ENCODE measurements at places on chromosomes 2 and 18. TPM values are rescaled to one million over a fixed set of nuclear protein-coding genes. Genes with fewer than 3 reads are reported as not detected.

TM4SF20 gene
- total RNA-seq: not detected

SIGLEC15 gene
- 0.26 TPM for total RNA-seq

GTF2A1L gene
- not detected for total RNA-seq

IL1B gene
- total RNA-seq: 1.2 TPM

SGO2 gene
- total RNA-seq: 1.7 TPM

ZNF804A gene
- total RNA-seq: 0.14 TPM

HOXD12 gene
- not detected for total RNA-seq

CNTNAP5 gene
- 0.11 TPM for total RNA-seq
